ENCODE measurements at places on chromosomes 4 and X.

GRCh38 chrX:13283950-13284546 is 35.8 kb downstream of the ATXN3L start:
- DNase-seq, result no peak

GRCh38 chr4:4818415-4819212 is 40.9 kb upstream of the MSX1 start:
- no peak for DNase-seq

GRCh38 chrX:86002076-86002896 is 45.1 kb downstream of the CHM start:
- no peak for DNase-seq

DNA sequence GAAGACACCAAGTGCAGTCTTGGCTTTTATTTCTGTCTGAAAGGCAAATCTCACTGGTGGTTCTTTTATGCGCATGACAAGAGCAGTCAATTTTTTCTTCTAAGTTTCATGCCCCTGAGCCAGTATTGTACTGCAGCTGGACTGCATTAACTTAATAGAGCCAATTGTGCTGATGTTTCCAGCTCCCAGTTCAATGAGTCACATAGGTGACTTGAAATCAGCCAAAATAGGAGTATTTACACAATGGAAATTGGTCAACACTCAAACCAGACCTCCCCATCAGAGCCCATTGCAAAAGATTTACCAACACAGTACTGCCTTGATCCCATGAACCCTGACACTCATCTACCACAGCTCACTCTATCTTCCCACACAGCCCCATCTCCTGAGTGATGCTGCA is 100.3 kb upstream of the GUCY1A1 start:
- DNase-seq, result no peak

- DNase-seq, result no peak
Observed at GRCh38 chr4:95073646-95074045, 315.9 kb downstream of the BMPR1B start.

GRCh38 chr4:140839406-140839805 is 83.2 kb upstream of the TBC1D9 start:
- no peak for DNase-seq

GRCh38 chr4:123602007-123602406 is 205.4 kb downstream of the SPRY1 start:
- no peak for DNase-seq

DNA sequence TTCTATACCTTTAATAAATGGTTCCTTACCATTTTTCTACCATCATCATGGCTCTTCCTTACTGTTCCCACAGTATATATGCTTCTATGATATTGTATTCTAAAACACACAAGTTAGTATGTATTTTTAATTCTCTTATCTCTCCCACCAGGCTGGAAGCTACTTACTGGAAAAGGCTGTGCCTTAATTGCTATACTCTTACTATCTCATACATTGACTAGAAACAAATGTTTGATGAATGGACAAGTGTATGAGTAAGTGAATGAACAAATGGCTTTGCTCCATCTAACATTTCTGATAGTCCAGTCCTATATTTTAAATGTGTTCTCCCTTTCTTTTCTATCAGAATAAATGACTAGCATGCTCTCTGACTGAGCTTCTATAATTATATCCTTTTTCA is 320.8 kb upstream of the RASGEF1B start:
- DNase-seq, result no peak

Measured in cortex of kidney (tissue), 1 donor.